ENCODE measurements at places on chromosomes 1 and 21.

- DNase-seq, result no peak
These were observed 21.9 kb upstream of the ALDH4A1 start for GRCh38 chr1:18924221-18924691.

DNA sequence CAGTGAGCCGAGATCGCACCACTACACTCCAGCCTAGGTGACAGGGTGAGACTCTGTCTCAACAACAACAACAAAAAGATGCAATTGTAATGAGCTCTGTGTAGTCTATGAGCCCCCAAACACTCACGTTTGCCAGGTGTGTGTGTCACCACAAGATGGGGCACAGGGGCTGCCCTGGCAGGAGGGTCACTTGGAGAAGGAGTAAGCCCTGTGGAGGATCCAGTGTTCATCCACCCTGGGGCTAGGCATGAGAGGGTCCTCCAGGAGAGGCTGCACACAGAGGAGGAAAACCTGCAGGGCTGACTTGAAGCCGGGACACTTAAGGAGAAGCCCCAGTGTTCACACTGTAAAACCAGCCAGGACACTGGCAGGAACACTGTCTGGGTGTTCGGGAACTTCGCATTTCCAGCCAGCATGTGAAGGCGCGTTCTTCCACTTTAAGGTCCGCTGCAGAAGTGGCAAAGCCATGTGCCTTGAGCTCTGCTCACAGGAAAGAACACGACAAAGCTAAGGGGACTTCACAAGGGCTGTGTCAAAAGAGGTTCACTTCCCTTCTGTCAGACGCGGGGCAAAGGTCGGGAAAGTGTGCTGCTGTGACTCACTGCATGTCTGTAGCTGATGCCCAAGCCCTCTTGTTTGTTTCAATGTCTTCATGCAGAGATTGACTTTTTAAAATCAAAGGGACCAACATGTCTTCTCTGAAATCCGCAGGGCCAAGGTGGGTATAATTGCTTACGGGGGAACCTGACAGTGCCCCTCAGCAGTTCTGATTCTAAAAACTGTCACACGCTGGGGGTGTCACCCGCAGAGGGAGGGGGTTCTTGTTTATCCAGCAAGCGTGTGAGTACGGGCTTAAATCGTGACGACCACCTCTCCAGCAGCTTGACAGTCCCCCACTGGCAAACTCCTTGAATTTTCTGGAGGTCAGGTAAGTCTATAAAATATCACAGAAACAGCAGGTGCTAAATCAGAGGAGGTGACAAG, 102.8 kb downstream of the RIPK4 start:
- no peak for DNase-seq

- no peak for DNase-seq
These were observed 80.1 kb upstream of the DNAJC6 start for GRCh38 chr1:65229201-65229600.

DNA sequence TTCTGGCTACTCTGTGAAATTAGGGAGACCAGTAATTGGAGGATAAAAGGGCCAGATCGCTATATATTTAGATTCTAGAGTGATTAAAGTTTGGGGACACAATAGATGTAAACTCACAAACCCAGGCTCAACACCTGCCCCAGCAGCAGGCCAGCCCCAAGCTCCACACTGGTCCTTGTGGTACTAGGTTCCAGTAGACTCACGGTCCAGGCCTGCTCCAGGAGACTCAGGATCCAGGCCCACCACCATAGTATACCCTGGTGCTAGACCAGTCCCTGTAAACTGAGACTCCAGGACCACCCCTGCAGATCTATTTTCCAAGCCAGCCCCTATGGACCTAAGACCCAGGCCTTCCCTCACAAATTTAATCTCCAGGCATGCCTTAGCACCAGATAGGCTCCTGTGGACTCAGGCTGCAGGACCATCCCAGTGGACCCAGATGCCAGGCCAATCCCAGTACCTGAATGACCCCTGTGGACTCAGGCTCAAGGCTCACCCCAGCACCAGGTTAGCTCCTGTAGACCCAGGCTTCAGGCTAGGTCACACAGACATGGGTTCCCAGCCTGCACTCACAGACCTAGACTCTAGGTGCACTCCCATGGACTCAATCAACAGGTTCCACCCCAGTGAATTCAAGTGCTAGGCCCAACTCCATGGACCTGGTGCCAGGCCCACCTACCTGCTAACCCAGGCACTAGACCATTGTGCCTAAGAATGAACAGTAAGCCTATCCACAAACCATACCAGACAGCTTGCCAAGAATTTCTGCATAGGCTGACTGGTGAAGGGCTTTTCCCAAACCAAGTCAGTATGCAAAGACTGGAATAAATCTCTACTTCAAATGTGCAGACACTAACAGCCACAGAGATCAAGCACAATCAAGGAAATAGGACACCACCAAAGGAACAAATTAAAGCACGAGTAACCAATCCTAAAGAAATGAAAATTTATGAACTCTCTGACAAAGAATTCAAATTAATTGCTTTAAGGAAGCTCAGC, 13.8 kb upstream of the DENND1B start:
- DNase-seq, result no peak

GRCh38 chr1:44281962-44282703, 68.9 kb downstream of the DMAP1 start:
- DNase-seq, result no peak

DNA sequence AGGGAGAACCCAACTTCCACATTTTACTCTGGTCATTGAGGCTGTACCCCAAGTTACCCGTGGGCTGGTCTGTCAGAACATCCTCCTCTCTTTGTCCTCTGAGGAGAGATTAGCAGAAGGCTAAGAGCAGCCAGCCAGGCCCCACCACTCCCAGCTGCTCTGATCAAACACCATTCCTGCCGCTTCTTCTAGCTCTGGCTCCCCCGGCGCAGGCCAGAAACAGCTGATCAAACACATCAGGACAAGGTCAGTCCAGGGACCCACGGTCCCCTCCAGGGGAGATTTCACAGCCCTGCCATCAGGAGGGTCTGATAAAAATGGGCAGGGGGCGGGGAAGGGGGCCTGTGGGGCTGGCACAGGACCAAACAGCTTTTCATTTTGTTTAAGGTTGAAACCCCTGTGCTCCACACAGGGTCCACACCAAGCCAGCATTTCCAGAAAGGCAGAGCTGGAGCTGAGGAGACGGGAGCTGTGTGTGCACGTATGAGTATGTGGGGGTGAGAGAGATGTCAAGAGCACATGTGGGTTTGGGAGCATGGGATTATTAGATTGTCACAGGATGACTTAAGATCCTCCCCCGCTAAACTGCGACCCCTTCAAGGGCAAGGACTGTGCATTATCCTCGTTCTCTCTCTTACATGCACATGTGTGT, 29.9 kb upstream of the EPHA8 start:
- no peak for DNase-seq

DNA sequence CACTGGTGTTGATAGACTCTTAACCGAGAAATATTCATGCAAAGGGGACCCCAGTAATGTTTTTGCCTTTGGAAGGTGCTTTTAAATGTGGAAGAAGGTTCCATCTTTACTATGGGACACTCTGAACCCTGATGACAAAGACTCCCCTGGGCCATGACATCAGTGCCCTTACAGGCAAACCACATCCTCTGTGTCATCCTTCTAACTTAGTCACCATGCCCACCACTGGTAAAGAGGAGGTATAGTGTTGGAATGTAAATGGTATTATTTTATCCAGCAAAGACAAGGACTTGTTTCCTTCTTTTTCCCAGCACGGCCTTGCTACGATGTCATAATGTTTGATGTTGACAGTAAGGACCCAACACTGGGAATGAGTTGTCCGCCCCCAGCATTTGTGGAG, 12.6 kb downstream of the METTL13 start:
- DNase-seq, result no peak

GRCh38 chr21:45997495-45998275, 16.1 kb downstream of the COL6A1 start:
- DNase-seq, result no peak

DNA sequence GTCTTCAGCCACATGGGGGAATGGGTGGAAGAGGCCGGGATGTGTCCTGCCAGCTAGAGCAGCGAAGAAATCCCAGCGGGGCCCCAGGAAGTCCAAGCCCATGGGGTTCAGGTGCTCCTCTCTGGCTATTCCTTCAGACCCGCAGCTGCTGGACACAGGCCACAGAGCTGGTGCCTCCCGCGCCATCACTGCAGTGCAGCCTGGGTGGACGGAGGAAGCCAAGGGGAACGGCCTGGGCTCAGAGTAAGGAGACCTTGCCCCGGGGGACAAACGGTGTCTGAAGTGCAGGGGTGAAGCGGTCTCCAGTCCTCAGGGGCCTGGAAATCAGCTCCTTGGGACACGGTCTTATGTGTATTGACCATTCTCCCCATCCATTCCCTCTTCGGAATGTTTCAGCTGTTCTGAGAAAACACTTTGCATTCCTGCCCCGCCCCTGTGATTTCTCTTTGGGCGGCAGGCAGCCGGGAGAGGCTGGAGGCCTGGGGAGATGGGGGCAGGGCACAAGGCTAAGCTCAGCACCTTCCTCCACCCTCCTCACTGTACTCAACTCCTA, 18.4 kb downstream of the MTHFR start:
- peak; percentile 36 for DNase-seq

DNA sequence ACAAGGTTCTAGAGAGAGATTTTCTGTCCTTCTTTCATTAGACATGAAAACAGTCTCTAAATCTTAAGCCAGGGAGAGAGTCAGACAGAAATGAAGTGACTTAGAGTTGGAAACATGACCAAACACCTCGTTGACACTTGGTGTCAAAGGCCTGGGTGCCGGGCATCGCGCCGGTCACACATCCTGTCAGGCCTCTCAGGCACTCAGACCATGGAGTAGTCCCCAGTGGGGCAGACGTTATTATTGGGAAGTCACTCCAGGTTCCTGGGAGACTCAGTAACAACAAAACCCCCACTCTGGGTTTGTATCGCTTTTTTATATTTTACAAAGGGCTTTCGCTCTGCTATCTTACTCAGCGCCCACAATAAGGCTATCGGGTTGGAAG, 25.8 kb downstream of the KCNN3 start:
- DNase-seq, result no peak

DNA sequence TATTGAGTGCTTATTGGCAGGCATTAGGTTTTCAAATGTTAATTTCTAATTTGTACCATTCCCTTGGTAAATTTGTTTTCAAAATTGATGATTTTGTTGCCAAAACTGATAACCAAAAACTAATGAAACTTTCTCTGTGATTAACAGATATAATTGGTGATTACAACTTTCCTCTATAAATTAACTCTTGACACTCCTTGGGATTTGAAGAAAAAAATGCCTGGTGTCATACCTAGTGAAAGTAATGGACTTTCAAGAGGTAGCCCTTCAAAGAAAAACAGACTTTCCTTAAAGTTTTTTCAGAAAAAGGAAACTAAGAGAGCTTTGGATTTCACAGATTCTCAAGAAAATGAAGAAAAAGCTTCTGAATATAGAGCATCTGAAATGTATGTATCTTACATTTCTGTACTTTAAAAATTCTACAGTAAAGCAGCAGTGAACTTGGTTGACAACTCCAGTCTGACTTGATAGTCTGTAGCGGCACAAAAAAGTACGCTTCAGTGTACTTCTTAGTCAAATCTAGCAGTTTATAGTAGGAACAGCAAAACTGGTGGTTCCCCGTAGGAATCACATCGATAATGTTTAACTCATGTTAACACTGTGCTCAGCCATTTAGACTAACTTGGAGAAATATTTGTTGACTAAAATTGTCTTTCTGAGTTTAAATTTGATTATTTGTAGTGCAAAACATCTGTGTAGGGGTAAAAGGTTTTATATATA, 3.0 kb downstream of the USP1 start:
- DNase-seq, result no peak

- DNase-seq, result no peak
These were observed 142.4 kb downstream of the MACF1 start for GRCh38 chr1:39346872-39347271.

- no peak for DNase-seq
These were observed 41.0 kb upstream of the HAO2 start for GRCh38 chr1:119327450-119328155.

DNA sequence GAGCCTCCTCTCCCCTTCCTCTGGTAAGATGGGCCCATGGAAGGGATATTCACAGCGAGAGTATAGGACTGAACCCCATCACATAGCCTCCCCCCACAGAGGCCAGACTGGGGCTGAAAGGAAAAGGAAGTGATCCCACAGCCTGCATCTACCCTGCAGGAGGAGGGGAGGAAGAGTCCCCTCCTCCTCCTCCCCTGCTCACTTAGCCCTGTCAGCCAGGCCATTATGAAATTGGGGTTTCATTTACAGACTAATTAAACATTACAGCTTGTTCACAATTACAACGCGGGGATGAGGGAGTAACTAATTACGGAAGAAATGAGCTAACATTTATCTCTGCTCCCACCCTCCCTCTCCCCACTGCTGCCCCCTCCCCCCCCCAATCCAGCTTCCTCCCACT, 25.4 kb downstream of the DMAP1 start:
- no peak for DNase-seq

- peak; percentile 17 for DNase-seq
These were observed 12.1 kb downstream of the MCL1 start for GRCh38 chr1:150567341-150567716.

DNA sequence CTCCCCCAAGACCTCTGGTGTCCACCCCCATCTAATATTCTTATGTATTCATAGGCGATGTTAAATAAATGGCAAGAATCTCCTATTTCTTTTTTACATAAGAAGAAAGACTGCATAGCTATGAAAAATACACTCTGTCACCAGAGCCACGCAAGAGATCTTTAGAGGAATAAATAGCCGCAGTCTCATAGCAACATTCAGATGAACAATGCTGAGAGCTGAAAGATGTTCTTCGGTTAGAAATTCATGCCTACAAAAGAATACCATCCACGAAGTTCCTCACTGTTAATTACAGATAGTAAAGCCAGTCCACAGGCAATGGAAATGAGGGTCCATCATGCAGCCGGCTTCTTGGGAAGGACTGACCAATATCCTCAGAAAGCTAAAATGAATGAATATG, 76.0 kb upstream of the SOD1 start:
- DNase-seq, result no peak

GRCh38 chr1:33328817-33329216, 7.9 kb upstream of the A3GALT2 start:
- DNase-seq, result no peak

Measured in hematopoietic multipotent progenitor cell treated with erythropoietin and hydrocortisone succinate and interleukin-3 and kit ligand, for 17 days (in vitro differentiated cells).